Activated CD4-positive, alpha-beta T cell treated with anti-CD3 and anti-CD28 coated beads, Interleukin-2, amount 10 ng/mL, durations not matched to agents 7 days and 5 days (primary cell): ENCODE measurements at places on chromosomes 2 and 18. TPM values are rescaled to one million over a fixed set of nuclear protein-coding genes. Genes with fewer than 3 reads are reported as not detected.

TUBA3E gene
- total RNA-seq, result not detected

C2orf78 gene
- total RNA-seq, result not detected

EGR4 gene
- not detected for total RNA-seq

PTPRM gene
- 5.1 TPM for total RNA-seq

NDC80 gene
- 92.3 TPM for total RNA-seq

SRD5A2 gene
- total RNA-seq, result not detected

CAPN10 gene
- total RNA-seq, result 40.5 TPM

AKAIN1 gene
- not detected for total RNA-seq

SCN3A gene
- not detected for total RNA-seq

CPLX4 gene
- total RNA-seq, result not detected

DNA sequence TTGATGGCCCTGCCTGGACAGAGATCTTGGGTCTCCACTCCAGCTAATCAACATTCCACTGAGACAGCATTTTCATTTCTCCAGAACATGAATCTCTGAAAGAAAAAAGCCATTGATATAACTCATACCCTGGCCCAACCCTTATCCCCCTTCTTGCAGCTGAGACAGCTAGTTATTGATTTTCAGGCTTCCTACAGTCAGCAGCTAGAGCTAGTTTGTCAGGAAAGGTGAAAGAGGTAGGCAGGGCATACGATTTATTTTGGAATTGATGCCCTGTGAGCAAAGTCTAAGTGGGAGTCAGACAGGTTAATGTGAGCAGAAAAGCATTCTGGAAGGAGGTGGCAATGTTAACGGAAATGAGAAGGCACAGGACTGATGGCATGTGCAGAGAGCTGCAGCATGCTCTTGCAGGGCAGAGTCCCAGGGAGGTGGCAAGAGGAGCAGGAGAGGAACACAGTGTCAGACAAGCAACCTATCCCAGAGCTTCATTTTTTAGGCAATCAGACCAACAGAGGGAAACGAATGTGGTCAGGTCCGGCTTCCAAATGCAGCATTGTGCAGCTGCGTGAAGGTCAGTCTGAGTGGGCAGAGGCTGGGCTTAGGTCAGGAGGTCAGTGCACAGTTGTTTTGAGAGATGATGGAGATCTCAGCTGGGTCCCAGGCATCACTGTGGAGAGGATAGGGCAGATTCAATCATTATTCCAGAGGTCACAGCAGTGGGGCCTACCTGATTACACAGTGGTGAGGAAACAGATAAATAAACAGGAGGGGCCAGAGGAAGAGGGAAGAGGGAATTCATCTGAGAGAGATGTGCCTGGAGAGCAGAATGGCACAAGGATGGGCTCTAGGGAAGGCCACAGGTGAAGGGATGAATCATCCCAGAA, 134.8 kb downstream of the CMPK2 start:
- no peak for DNase-seq

GRCh38 chr18:1227025-1227424, 322.4 kb downstream of the ADCYAP1 start:
- no peak for DNase-seq

DNA sequence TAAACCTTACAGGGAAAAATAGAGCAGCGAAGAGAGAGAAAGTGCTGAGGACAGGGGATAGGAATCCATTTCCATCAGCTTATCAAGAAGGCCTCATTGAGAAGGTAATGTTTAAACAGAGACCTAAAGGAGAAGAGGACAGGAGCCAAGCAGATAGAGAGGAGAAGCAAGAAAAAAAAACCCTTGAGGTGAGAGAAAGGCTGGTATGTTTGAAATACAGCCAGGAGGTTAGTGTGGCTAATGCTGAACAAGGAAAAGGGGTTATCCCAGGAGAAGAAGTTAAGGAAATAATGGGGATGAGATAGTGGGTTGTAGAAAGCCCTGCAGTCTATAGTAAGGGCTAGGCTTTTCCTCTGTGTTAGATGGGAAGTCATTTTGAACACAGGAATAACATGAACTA, 90.8 kb downstream of the GRB14 start:
- DNase-seq, result no peak

- DNase-seq, result peak; percentile 5
These were observed 10.9 kb downstream of the ITM2C start for GRCh38 chr2:230875347-230876315.

DNA sequence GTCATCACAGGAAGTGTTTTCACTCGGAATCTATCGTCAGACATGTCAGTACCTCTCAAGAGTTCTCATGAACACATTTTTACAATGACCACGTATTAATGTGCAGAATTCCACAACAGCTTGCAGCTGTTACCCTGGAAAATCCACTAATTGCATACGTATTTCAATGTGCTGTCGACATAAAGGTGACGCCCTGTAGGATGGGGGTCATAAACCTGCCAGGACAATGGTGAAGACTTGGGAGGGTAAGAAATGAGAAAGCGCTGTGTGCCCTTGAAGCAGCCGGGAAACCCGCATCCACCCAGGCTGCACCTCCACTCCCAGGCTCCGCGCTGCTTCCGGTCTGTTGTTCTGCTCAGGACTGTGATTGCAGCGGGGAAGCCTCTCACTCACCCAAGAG, 14.0 kb downstream of the TMEM18 start:
- no peak for DNase-seq

- no peak for DNase-seq
These were observed 105.5 kb downstream of the IRS1 start for GRCh38 chr2:226694149-226694548.

GRCh38 chr2:237191714-237192081, 106.0 kb downstream of the COPS8 start:
- DNase-seq, result no peak

- DNase-seq, result no peak
These were observed 775.3 kb upstream of the POU3F3 start for GRCh38 chr2:104078431-104079157.

- DNase-seq, result no peak
These were observed 71.4 kb upstream of the ITGB6 start for GRCh38 chr2:160271171-160272086.

- DNase-seq, result no peak
These were observed 85.9 kb upstream of the TWSG1 start for GRCh38 chr18:9248661-9249060.

- peak; percentile 23 for DNase-seq
These were observed 5.9 kb upstream of the ATP5MC3 start for GRCh38 chr2:175187378-175187777.
